ENCODE measurements at places on chromosomes 2 and 18.
A peak's percentile ranks its signal among the peaks of the same experiment; 100 is the strongest.

DNA sequence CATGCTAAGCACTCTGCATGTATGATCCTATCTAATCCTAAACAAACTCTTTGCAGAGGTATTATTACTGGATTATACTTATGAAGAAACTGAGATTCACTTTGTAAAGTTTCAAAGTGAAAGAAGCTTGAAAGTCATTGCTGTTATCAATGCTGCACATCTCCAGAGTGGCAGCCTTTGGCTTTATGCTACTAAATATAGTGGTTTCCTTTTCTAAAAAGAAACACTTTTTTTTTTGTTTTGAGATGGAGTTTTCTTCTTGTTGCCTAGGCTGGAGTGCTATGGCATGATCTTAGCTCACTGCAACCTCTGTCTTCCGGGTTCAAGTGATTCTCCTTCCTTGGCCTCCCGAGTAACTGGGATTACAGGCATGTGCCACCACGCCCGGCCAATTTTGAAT lies 114.9 kb upstream of the RAB27B start:
- no peak for DNase-seq

- DNase-seq = peak; percentile 68
These were observed at the start of gene ZEB2 for GRCh38 chr2:144519934-144520731. ZEB2 (minus strand) TSS chr2:144520119; CDS start chr2:144517350, 2,769 bp downstream.

DNA sequence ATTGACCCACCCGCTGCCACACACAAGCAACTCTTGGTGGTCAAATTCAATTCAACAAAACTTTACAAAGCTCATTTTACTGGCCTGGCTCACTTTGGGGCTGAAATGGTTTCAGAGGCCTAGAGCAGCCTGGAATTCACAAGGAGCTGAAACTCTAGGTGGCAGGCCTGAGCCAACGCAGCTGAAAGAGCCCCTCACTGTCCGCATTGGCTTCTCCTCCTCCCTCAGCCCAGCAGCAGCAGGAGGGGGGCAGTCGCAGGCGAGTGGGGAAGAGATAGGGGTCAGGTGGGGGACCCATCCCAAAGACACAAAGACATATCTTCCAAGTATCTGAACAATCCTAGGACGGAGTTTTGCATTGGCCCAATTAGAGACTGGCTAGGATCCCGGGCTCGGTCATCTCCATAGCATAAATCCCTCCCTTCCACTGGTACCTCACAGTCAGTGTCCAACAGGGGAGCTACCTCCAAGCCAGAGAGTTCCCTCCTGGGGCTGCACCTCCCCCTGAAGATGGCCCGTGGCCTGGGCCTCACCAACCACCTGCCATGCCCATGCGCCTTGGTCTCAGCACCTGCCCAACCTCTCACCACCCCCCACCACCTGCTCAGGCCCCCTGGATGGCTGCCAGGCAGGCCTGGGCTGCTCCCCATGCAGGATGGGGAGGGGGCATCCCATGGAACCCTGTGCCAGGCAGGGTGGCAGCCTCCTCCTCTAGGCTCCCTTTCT lies 113.4 kb downstream of the ZBTB7C start:
- DNase-seq = peak; percentile 65

DNA sequence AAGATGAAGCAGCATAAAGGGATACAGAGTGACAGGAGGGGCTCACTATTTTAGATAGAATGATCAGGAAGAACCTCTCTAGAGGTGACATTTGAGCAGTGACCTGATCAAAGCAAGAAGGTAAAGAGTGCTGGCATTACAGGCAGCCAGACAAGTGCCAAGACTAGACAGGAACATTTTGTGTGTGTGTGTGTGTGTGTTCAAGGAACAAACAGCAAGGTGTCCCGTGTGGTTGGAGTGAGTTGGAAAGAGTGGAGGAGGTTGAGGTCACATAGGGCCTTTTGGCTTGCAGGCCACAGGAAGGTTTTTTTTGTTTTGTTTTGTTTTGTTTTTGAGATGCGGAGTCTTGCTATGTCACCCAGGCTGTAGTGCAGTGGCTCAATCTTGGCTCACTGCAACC lies 25.7 kb downstream of the FZD5 start:
- DNase-seq = no peak

DNA sequence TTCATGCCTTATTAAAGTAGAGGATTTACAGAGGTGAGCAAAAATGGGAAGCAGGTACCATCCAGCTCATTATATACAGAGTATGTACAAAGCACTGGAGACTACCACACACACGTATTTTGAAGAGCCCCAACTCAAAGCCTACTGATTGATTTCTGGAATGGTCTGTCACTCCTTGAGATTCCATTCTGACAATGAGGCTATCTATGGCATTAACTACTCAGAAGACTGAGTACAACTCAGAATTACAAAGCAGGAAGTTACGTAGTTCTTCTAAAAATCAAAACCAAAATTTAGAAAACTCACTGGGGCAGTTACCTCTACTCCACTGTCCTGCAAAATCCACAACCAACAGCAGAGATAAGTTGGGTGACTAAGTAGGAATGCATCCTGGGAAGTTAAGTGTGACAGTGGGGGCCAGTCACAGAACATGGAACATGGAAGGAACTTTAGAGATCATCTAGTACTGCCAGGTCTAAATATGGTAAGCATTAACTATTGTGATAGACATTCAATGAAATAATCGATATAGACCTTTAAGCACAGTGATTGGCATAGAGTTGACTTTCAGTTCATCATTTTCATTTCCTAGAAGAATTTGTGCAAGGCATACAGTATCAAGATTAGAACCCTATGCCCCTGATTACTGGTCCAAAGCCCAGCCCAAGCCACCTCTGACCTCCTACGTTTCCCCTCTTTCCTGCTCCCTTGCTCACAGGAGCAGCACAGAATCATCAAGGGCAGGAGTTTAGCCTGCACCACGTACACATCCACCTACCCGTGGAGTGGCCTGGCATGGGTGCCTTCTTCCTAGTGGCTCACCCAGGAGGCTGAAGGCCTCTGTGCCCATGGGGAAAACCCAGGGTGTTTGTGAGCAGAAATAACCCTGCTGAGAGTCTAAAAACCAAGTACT lies 80.1 kb upstream of the FOSL2 start:
- DNase-seq = no peak

DNA sequence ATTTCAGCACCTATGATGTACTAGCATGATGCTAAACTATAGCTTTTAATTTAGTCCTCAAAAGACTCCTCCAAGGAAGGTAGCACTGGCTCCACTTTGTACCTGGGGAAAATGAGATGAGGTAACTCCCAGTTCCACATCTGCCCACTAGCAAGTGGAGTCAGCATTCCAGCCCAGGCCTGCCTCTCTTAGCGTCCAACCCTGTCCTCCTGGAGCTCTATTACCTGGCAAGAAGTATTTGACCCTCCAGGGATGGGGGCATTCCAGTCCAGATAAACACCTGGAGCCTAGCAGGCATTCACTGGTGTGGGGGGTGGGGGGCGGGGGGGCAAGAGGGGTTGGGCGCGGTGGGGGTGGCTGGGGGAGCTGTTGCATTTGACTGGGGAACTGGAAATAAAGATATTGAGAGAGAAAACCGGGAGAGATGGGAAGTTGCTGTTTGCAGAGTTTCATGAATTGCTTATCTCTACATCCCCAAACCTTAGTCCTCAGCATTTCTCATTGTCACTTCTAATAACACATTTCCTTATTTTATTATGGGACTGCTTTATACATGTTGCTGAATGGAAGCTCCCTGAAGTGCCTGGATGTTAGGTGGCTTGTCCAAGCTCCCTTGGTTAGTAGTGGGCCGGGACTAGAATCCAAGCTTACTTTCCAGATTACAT lies 22.0 kb upstream of the FZD5 start:
- DNase-seq = no peak

All from WERI-Rb-1 (cell line).